Activated naive CD4-positive, alpha-beta T cell treated with anti-CD3 and anti-CD28 coated beads, Interleukin-2, amount 10 ng/mL, durations not matched to agents 7 days and 5 days (primary cell): ENCODE measurements at places on chromosomes 2 and 18.

DNA sequence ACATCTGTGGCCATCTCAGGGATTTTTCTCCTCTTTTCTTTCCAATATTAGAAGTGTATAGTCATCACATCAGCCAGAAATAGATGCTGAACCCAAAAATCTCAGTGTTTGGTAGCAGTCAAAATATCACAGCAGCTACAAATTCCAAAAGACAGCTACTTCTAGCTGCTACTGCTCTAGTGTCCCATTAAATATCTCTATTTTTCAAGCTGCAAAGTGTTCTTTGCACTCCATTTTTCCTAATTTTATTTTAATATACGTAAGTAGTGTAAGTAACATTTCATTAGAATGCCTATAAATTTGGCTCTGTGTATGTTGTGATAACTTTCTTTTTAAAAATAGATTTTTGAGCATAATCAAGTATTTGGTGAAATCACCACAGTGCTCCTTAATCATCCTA is 967.3 kb downstream of the BCL11A start:
- DNase-seq: no peak

DNA sequence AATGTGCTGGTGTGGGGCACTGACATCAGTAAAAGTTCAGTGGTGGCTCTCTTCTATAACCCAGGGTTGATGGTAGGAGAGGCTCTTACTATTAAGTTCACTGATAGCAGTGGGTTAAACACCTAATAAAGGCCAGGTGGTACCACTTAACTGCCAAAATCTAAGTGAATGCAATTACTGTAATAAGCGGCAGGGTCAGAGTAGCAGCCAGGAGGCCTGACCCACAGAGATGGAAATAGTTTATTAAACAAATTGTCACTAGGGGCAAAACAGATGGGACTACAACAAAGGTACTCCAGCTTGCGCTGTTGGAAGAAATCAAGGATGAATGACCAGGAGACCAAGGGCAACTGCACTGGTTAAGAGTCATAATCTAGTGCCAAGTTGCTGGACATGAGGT is 26.6 kb downstream of the ZSWIM2 start:
- no peak for DNase-seq

GRCh38 chr18:42915299-42915698 is 200.2 kb downstream of the RIT2 start:
- DNase-seq: no peak

GRCh38 chr2:154551649-154552048 is 146.8 kb upstream of the KCNJ3 start:
- DNase-seq: no peak
